ENCODE measurements at places on chromosomes 6 and 20. TPM values are rescaled to one million over a fixed set of nuclear protein-coding genes. Genes with fewer than 3 reads are reported as not detected.

HSPA1A gene
- 262 TPM for total RNA-seq

DNA sequence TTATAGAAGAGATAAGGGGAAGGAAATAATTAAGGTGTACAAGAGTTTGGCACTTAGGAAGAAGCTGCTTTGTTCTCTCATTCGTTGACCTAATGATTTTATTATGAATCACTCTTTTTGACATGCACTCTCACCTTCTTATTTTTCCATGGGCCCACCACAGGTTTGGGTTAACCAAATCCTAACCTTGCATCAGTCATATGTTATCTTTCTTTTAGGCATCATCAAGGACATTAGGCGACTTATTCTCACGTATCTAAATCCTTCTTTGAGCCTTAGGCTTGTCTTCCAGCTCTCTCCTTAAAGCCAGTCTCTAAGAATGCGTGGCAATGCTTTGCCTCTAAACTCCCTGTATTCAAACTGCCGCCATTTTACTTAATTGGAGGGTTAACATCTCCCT is 58.3 kb downstream of the TNFRSF21 start:
- DNase-seq, result no peak

ZSCAN23 gene
- 1.5 TPM for total RNA-seq

BEND6 gene
- 0.11 TPM for total RNA-seq

All from natural killer cell treated with Interleukin-12 subunit alpha and Interleukin-12 subunit beta and Interleukin-15 and Interleukin-18, amount 100 ng/mL, for 72 hours (primary cell).